ENCODE measurements at places on chromosomes 2 and 18.

- DNase-seq = no peak
Observed at GRCh38 chr2:219645631-219646527, 18.4 kb downstream of the SLC4A3 start.

DNA sequence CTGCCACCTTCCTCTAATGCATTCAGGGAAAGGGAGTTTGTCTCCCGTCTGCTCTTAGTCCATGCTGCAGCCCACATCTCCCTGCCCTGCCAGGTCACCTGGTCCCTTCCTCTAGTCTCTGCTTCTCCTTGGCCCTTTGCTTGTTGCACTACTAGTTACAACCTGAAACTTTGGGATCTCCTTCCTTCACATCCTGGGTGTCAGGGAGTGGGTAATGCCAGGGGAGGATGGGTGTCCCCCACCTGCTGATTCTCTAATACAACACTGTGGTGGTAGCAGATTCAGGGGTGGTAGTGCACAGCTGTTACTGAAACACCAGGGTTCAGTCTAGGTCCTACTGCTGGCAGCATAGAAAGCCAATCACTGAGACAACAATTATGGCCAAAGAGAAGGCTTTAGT, 31.2 kb upstream of the COX7A2L start:
- no peak for DNase-seq

- no peak for DNase-seq
Observed at GRCh38 chr2:128734521-128735295, 416.0 kb upstream of the HS6ST1 start.

GRCh38 chr2:31579996-31580320, 780 bp downstream of the SRD5A2 start:
- DNase-seq = no peak

- DNase-seq = no peak
Observed at GRCh38 chr2:15979051-15979758, 38.9 kb downstream of the MYCN start.

DNA sequence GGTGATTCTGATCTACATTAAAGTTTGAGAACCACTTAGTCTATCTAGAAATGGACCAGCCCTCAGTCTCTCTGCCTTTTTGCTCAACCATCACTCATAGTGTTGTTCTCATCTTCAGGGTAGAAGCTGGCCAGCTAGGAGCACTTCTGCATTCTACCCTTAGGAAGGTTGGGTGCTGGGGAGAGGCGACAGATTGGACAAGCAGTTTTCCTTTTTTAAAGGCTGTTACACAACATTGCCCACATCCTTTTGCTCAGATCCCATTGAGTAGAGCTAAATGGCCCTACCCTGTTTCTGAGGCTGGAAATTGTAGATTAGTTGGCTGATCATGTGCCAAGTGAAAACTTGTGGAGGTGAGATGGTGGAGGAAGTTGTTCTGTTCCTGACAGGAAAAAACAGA, 35.6 kb downstream of the OSBPL6 start:
- no peak for DNase-seq

DNA sequence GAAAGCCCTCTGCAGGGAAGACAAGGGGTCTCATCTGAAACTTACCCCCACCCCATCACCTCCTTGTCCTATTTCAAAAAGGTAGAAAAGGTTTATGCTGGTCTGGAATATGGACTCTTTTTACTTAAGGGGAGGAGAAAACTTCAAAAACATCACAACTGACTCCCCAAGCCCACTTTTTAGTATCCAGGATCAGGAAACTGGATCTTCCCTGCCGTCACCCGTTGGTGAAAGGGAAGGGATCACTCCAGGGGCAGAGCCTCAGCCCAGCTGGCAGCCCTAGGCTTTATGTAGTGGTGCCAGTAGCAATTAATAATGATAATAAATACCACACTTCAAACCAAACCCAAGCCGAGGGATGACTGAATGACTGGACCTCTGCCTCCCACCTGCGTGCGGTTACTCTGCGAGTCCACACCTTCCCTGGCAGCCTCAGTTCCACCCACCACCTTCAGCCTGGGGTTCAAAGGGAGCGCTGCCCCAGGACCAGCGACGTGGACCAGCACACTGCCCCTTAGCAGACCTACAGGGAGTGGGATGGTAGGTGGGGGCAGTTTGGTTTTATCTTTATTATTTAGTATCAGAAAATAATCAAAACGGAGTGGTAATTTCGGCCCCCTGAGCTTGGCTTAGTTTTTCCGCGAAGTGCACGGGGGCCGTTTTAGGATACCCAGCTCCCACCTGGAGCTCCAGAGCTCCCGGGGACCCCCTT, 4.9 kb upstream of the GATA6 start:
- DNase-seq = no peak

DNA sequence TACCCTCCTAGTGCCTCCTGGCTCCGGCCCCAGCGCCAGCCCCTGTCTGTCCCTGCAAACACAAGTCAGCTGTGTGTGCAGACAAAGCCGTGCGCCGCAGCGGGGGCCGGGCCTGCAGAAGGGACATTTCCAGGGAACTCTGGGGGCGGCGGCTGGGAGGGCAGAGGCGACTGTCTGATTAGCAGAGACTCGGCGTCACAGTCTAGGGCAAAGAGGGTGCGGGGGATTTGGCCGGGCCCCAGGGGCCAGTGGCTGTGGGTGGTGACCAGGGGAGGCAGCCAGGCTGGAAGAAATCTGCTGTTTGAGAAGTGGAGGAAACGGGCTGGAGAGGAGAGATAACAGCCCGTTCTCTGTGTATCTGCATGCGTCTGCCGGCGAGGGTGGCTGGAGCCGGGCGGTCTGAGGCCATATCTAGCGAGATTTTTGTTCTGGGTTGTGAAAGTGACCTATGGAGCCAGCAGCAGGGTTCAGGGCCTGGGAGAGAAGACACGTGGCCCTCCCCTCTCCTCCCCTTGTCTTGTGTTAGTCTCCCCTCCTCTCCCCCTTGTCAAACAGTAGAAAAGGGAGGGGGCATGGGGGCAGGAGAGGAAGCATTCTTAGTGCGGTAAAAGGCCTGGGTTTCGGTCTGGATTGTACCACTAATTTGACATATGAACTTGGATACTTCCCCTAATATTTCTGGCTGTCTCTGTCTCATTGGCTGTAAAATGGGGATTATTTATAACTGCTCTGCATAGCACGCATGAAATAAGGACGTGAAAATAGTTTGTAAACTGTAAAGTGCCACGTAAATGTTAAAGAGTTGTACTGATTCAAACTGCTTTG, 169.4 kb downstream of the SMAD7 start:
- peak; percentile 86 for DNase-seq

DNA sequence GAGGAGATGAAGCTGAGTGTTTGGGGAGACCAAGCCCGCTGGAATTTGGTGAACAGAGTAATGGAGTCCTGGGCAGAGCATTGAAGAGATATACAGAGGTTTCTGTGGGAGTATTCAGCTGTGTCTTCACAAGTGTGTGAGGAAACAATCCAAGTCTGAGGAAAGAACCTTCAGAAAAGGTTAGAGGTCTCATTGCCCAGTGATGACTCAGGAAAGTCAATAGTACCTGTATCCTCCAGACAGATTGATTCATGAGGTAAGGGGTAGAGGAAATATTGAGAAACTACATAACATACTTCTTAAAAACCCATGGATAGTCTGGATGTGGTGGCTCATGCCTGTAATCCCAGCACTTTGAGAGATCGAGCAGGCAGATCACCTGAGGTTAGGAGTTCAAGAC, 392.3 kb downstream of the GALNT13 start:
- DNase-seq = no peak

GRCh38 chr18:49898421-49898820, 85.1 kb upstream of the ACAA2 start:
- peak; percentile 74 for DNase-seq

DNA sequence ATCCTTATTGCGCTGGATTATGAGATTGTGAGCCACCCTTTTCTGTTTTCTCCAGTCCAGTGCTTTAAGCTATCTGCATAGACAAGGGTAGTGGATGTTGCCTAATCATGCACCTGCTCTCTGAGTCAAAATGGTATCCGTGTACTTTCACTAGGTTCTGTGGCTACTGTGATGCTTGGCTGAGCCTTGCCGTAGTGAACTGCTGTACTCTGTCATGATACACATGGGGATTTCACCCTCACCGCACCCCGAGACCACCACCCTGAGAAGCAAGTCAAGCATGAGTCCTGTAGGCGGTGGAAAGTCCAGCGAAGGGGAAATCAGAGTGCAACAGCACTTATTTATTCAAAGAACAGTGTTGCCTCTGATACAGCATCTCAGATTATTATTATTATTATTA, 55.0 kb downstream of the ARHGAP25 start:
- DNase-seq = no peak

GRCh38 chr2:230205034-230205433, 14.8 kb downstream of the SP110 start:
- no peak for DNase-seq

DNA sequence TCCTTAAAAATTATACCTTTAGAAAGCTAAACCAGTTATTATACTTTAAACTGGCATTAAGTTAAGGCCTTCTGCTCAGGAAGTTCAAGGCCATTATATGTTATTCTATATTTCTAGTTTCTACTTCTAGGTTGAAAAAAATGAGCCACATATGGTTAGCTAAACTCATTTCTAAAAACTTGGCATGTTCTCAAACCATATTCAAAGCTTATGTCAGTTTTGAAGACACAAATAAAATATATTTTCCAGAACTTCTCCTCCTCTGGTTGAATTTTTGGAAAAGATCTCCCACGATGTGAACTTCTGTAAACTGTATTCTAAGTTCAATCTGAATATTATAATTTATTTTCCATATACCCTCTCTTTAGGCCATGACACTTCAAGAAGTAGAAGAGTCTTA, 103.5 kb downstream of the NYAP2 start:
- DNase-seq = no peak

- no peak for DNase-seq
Observed at GRCh38 chr2:32862269-32863055, 84.3 kb upstream of the LTBP1 start.

DNA sequence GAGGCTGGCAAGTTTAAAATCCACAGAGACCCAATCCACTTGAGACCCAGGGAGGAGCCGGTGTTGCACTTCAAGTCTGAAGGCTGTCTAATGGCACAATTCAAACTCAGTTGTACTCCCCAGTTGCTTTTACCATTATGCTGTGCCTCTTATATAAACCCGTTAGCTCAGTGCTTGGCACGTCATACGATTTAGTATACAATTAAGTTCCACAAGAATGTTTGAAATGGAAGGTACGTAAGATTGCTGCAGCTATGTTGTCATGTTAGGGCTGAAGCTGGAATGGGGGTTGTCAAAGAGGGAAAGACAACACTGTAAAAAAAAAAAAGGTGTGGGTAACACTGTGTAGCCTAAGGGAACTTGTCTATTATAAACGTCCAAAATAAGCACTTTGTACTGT, 30.2 kb downstream of the LIMS1 start:
- no peak for DNase-seq

- DNase-seq = no peak
Observed at GRCh38 chr2:144941743-144942488, 422.0 kb upstream of the ZEB2 start.

DNA sequence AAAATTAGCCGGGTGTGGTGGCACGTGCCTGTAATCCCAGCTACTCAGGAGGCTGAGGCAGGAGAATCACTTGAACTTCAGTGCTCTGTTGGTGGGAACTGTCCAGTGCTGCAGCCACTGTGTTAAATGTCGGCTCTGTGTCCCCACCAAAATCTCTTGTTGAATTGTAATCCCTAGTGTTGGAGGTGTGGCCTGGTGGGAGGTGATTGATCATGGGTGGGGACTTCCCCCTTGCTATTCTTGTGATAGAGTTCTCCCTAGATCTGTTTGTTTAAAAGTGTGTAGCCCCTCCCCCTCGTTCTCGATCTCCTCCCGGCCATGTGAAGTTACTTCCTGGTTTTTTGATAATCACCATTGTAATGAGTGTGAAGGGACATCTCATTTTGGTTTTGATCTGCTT, 9.8 kb upstream of the RPL31 start:
- no peak for DNase-seq

DNA sequence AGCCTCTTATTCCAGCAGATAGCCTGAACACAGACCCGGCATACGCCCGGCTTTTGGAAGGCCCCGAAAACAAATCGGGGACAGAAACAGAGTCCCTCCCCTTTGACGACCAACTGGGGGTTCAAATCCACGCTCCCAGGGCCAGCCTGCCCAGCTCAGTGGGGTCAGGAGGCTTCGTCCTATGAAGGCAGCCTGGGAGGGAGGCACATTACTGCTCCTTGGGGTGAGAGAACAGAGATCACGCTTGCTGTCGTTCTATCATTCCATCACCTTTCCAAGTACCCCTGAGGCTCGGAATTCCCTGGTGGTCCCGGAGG, 208.8 kb upstream of the SALL3 start:
- DNase-seq = no peak

DNA sequence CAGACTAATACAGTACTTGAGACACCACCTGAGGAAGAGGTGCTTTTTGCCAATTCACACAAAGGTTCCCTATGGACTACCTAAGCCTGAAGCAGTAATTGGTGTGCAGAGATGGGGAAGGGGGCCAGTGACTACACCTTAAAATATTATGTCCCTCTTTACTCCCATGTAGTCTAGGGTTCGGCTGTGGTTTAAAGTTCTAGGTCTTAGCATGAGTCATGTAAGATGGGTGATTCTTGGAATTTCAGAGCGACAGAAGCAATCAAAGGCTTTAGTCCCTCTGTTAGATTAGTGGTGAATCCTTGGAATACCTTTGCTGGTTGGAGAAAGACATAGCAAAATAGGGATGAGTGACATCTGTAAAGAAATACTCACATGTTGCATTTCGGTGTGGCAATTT, 14.3 kb upstream of the CCDC85A start:
- DNase-seq = no peak

DNA sequence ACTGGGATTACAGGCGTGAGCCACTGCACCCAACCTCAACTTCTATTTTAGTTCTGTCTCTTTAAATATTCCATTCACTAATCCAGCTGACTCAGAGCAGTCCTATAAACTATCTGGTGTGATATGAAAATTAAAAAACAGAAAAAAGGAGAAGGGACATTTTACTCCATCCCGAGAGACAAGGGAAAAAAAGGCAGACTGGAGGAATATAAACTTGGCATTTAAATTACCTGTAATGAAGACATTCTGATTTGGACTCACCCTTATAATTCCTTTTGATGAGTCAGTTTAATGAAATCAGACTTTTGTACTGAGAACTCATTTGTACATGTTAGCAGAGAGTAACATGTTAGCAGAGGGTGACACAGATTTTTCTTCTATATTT, 74.8 kb upstream of the RIOK3 start:
- DNase-seq = no peak

DNA sequence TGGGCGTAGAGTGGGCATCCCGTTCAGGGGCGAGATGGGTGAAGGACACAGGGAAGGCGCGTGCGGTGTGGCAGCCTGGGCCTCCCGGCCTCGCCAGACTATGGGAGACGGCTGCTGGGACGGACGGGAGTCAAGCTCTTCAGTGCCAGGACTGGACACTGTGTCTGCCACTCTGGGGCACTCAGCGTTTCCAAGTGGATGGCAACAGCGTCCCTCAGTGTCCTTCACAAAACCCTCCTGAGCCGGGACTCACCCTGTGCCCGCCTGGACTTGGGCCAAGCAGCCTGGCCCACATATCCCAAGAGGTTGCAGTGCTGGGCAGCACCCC, 16.3 kb upstream of the BOK start:
- no peak for DNase-seq

DNA sequence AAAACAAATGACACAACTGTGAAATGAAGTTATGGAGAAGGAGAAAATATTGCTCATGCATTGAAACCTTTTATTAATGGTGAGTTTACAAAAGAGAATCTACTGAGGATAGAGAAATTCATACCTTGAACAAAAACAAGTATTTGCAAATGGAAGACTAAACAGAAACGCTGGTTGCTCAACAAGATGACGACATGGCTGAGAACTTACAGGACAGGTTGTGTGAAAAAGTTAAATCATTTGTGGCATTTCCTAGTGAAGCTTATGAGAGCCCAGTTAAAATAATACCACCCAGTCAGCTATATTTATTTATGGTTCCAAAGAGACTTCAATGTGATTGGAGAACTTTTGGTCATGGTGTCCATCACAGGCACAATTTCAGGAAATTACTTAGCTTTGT, 148.6 kb upstream of the PKDCC start:
- DNase-seq = no peak

Data from femur (tissue), 1 donor.